Stimulated activated CD4-positive, alpha-beta T cell treated with anti-CD3 and anti-CD28 coated beads, Interleukin-1b, Interleukin-23, amount 100 ng/mL, for 4 hours (primary cell): ENCODE measurements at places on chromosomes 3 and 15.

GRCh38 chr15:38524156-38524555 is 40.5 kb downstream of the RASGRP1 start:
- no peak for DNase-seq

DNA sequence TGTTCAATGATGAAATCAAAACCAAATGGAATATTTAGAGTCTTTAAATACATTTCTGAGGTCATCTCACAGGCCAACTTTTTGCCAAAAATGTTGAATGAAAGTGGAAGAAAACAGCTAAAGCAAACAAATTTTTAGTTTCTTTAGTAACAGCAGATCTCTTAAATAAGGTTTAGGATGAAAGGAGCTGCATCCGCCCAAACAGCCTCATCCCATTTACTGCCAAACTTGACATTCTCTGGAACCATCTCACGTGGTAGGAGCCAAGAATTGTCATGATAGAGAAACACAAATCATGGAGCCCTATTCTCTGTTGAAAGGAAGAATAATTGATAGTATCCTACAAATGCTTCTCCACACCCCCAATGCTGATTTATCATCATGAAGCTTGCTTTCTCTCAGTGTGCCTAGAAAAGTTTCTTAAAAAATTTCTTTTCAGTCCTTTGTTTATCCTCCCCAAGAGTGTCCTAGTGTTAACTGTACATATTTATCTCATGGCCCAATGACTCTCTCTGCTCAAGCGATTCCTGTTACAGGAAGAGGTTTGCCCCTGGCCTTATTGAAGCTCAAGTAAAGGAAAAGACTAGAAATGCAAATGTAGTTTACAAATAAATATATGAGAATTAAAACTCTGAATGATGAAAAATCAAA is 23.4 kb downstream of the SLC9A9 start:
- no peak for DNase-seq

DNA sequence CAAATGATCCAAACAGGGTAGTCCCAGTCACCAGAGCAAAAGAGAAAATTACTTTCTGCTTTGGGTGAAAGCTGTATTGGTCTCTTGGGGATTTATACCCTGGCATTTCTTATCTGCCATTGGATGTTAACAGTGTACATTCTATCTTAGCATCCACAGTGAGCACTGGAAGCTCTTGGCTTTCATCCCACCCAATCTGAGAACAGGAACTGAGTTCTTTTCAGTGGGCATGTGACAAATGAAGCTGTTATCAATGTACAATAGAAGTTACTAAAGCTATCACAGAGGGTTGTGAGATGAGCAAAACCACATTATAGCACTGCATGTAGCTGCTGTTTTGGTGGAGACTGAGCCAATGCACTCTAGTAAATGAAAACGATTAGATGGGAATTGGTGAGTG is 300.7 kb downstream of the TUSC7 start:
- DNase-seq, result no peak

- DNase-seq, result no peak
Measured at GRCh38 chr3:127743351-127744252, 70.8 kb downstream of the ABTB1 start.

- no peak for DNase-seq
Measured at GRCh38 chr15:87661454-87662355, 594.8 kb downstream of the NTRK3 start.

GRCh38 chr3:99662838-99663570 is 24.6 kb downstream of the COL8A1 start:
- no peak for DNase-seq

DNA sequence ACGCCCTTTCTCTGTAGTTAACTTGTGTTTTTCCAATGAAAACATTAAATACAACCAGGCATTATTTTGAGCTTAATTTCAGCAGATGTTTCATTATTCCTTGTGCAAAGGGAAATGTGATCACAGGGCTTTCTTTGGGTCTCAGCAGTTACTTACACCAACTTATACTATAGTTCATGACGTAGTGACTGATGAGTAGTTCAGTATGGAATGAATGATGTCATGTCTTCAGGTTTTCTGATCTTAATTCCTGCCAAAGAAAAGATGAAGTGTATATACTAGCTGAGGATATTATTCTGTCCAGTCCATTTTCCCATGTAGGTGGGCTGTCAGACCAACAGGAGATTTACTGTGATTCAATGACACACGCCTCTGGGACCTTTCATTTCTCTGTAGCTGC is 61.3 kb downstream of the MYRIP start:
- no peak for DNase-seq

DNA sequence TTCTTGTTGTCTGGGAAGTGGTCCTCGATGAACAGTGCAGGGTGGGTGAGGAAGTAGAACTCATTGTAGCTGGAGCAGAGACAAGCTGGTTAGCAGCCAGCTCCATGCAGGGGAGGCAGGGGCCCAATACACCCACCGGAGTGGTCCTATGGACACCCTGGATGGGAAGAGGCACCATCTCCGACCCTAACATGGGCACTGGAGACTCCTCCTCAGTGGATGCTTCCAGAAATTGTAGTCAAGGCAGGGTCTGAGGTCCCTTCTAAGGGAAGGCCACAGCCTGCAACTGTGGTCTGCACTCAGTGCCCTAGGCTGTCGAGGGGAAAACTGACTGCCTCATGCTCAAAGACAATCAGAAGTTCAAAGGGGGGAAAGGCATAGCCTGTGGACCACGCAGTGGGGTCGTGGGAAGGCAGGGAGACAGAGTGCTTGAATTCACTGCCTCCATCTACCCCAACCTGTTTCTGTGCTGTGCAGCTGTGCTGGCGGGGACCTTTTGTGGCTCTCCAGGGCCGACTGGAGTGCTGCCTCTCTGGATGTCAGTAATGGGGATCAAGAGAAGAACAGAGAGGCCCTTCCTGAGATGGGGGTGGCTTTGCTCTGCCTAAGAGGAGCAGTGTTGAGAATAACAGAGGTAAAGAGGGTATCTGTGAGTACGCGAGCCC is 41.9 kb downstream of the KY start:
- DNase-seq, result no peak

DNA sequence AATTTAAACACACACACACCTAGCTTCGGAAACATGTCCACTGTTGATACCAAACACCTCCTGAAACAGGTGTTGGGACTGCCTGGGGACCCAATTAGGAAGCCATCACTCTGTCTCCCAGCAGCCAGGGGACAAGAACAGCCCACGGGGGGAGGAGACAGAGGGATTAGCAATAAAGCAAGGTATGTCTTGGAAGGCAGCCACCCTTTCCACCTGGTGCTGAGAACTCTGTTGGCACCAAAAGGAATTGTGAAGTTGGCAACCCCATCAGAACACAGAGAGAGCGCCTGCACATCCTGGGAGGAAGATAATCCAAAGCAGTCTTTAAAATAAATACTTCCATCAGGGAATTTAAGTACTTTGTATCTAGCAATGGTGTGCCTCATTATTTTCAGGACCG is 111.0 kb downstream of the ADAMTS17 start:
- DNase-seq, result no peak

- no peak for DNase-seq
Measured at GRCh38 chr3:107745354-107745753, 222.6 kb downstream of the BBX start.

GRCh38 chr3:193895409-193895808 is 240.5 kb upstream of the HES1 start:
- no peak for DNase-seq

DNA sequence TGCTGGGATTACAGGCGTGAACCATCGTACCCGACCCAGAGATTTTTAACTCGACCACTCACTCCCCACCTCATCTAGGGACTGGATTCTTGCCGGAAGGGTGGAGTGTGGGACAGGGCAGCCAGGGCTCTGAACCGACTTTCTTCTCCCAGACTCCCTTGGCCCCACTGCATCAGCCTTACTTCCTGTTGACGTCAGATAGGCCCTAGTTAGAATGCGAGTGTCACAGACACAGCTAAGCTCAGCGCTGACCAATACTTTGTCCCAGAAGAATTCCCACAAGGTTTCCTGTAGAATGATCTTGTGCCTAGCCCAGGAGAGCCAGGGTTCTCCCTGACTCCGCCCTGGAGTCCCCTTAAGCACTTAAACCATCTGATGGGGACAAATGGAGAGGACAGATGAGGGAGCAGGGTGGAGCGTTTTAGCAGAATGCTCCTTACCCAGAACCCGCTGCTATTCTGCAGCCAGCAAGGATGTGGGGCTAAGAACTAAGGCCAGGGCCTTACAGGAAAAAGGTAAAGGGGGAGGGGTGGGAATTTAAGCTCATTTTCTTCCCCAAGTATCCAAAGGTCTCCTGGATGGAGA is 5.8 kb upstream of the TUSC2 start:
- no peak for DNase-seq

DNA sequence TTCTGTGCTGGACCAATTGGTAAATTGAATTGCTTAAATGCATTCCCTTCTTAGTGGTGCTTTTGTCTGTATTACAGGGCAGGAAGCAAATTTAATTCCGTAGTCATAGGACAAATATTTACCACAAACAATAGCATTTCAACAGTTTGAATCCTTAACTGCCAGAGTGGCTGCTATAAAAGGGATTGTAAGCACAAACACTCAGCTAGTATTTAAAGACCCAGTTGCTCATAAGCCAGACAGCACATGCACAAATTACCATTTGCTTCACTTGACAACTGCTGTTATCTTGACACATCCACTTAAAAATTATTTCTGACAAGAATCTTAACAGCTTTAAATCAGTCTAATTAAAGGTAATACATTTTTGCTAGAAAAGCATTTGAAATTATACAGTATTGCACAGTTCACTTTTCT is 490.2 kb upstream of the ADAMTS9 start:
- no peak for DNase-seq

DNA sequence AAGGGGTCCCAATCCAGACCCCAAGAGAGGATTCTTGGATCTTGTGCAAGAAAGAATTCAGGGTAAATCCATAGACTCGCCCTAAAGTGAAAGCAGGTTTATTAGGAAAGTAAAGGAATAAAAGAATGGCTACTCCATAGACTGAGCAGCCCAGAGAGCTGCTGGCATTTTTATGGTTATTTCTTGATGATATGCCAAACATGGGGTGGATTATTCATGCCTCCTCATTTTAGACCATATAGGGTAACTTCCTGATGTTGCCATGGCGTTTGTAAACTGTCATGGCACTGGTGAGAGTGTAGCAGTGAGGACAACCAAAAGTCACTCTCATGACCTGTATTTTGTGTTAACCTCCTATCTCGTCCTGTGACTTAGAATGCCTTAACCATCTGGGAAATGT is 142.2 kb downstream of the DOCK3 start:
- no peak for DNase-seq

DNA sequence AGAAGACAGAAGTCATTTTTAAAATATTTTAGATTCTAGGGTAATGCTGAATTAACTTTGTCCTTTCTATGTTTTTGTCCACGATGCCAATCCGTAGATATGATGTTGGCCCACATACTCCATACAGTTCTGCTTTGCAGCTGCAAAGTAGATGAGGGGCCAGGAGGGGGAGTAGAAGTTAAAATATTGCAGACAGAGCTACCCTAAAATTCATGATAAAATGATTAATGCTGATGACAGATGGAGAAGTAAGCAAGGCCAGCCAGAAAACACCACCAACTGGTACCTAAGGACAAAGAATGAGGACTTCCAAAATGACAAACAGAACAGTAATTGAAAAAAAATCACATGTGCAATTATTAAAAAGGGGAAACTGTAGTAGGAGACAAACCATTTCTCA is 756.6 kb upstream of the ARPP21 start:
- DNase-seq, result no peak
